ENCODE measurements at places on chromosomes 4 and X.

- DNase-seq = no peak
Measured at GRCh38 chr4:111480510-111480909, 664.7 kb upstream of the FAM241A start.

DNA sequence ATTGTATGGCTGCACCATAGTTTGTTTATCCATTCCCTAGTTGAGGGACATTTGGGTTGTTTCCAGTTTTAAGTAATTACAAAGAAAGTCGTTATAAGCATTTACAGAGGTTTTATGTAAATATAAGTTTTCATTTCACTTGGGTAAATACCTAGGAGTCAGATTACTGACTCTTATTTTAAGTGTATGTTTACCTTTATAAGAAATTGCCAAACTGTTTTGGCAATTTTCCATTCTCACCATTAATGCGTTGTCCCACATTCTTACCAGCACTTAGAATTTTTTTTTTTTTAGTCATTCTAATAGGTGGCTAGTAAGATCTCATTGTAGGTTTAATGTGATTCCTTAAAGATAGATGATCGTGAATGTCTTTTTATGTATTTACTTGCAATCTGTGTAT is 121.5 kb upstream of the NR3C2 start:
- no peak for DNase-seq

GRCh38 chrX:40933706-40934425 is 151.4 kb upstream of the USP9X start:
- no peak for DNase-seq

GRCh38 chr4:25863831-25864418 is 1.1 kb upstream of the SEL1L3 start:
- no peak for DNase-seq

- DNase-seq = no peak
Measured at GRCh38 chr4:69909195-69909594, 21.7 kb upstream of the CSN1S1 start.

DNA sequence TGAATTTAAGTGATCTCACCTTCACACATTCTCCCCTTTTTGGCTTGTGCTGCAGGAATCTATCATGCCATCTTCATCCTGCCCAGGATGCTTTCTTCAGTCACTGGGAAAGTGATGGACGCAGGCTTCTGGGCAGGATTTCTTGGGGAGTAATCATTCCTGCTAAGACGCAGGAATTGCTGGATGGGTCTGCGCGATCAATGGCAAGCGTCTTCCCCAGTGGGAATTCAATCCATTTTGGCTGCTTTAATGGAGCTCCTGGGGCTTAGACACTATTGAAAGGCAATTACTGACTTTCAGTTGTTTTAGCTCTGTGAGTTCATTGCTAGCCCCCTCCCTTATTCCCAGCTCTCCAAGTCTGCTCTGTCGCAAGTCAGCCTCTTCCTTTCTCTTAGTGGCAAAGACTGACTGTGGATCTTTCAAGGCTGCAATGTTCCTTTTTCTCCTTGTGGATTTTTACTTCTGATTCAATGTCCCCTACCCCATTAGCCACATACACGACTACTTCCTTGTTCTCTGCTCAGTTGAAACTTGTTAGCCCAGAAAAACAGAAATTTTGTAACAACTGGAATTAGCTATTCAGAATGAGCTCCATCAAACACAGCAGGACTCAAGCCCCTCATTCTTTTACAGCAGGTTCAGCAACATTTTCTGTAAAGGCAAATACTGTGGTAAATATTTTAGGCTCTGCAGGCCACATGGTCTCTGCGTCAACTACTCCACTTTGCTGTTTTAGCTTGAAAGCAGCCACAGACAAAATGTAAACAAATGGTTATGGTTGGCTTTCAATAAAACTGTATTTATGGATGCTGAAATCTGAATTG is 154.9 kb downstream of the ASB9 start:
- DNase-seq = no peak

All from T-helper 9 cell (primary cell).